ENCODE measurements at places on chromosomes 2 and 18.
A peak's percentile ranks its signal among the peaks of the same experiment; 100 is the strongest.

- no peak for DNase-seq
Observed at GRCh38 chr2:112148477-112148876, 10.3 kb downstream of the FBLN7 start.

DNA sequence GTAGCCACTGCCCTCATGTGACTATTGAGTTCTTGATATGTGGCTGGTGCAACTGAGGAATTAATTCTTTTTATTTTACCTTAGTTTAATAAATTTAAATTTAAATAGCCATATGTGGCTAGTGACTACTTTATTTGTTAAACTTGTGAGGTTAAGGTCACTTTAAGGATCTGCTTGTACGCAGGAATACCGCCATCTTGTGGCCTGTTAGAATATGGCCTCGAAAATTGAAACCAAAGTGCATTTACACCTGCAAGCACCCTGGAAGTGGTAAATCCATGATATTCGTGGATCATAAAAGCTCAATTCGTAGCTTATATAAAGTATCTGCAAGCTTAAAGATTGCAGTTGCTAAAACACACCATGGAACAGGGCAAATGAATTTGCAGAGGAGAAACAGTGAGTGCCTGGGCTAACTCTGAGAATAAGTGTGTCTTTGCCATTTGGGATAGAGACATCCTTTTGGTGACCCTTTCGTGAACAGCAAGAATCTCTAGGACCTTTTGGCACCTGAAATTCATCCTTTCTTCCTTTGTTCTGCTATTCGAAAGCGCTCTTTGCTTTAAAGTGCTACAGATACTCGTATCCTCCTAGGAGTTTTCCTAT, 59.9 kb upstream of the REG3A start:
- peak; percentile 32 for DNase-seq

DNA sequence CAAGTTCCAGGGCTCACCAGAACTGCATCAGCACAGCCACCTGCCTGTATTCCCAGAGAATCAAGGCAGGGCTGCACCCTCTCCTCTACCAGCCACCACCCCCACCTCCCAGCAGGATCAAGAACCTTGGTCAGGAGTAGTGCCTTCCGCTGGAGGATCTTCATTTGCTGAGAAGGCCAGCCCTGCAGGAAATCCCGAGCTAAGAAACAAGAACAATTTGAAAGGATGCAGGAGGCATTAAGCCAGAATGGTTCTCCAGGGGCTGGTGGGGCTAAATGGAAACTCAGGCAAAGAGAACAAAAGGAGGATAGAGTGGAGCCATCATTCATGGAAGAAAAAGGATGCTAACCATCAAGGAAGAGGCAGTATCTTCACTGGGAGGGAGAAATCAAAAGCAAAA, 147.3 kb upstream of the SLC14A2 start:
- no peak for DNase-seq

DNA sequence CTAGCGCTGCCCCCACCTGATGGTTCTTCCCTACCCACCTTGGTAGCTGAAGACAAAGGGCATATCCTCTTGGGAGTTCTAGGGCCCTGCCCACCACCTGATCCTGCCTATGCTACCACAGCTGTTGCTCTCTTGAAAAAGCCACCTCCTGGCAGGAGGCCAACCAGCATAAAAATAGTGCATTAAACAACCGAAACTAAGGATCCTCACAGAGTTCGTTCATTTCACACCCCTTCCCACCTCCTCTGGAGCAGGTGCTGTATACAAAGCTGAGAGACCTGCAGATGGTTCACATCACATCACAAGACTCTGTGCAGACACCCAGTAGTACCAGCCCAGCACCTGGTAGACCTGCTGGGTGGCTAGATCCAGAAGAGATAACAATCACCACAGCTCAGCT, 1348.0 kb upstream of the TMEFF2 start:
- no peak for DNase-seq

DNA sequence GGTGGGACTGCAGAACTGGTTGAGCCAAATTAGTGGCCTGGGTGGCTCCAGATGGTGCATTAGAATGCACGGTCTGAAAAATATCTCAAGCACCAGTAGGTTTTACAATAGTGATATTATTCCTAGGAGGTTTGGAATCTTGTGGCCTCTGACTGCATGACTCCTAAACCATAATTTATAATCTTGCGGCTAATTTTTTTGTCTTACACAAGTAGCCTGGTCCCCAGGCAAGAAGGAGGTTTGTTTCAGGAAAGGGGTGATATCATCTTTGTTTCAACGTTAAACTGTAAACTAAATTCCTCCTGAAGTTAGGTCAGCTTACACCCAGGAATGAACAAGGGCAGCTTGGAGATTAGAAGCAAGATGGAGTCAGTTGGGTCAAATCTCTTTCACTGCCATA, 98.9 kb upstream of the ARL4C start:
- no peak for DNase-seq

DNA sequence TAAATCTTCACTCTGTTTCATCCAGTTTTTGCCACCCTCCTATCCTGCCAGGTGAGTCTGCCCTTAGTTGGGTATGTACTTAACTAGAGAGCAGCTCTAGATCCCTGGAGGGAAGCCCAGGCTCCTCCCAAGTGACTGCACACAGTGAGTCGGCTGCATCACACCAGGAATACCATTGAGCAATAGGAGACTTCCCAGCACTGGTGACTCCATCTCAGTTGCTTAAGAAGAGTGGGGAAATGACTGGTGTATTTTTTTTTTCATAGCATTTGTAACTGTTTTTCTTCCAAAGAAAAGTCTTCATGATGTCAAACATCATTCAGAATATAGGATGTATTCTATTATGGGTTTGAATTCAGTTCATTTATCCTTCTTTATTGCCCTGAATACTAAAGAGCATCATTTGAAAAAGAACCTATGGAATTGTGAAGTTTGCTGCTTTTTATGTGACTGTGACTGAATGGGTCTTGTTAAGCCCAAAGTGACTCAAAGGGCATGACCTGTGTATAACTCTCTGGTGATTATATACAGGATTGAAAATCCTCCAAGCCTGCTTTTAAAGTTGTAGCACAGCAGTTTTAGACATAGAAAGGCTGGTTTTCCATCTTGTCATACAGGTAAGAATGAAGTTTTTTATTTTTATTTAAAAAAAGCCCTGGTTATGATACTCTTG, 84.3 kb downstream of the MAP3K20 start:
- DNase-seq, result peak; percentile 94

DNA sequence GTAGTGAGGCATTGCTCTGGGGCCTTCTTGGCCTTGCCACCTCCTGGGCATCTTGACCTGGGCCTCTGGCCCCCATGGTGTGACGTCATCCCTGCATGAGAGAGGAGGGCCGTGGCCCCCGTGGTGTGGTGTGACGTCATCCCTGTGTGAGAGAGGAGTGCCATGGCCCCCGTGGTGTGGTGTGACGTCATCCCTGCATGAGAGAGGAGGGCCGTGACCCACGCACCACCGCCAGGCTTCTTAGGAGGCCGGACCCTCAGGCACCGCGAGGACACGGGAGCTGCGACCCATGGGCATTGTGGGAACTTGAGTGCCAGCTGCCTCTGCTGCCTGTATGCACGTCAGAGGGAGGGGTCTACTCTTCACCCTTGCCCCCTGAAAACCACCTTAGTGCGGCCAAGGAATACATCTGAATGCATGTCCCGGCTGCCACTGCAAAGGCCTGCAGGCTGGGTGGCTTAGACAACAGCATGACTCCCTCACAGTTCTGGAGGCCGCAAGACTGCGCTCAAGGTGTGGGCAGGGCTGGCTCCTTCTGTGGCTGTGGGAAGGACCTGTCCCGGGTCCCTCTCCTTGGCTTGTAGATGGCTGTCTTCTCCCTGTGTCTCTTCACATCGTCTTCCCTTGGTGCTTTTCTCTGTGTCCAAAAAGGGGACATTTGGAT, 20.8 kb upstream of the OTOS start:
- DNase-seq, result no peak

- no peak for DNase-seq
Observed at GRCh38 chr2:96530144-96530430, 6.5 kb upstream of the ARID5A start.
